H7 (cell line): ENCODE measurements at places on chromosomes 2 and 18.

DNA sequence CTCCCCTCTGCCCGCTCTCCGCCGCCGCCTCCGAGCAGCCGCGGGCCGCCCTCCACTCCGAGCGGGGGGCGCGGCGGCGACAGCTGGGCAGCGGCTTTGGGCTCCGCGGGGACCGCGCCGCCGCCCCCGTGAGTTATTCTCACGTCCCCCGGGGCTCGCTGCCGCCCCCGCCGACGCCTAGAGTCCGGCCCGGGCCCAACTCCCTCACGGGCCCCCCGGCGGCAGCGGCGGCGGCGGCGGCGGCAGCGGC lies 645 bp downstream of the MIB1 start:
- no peak for DNase-seq

DNA sequence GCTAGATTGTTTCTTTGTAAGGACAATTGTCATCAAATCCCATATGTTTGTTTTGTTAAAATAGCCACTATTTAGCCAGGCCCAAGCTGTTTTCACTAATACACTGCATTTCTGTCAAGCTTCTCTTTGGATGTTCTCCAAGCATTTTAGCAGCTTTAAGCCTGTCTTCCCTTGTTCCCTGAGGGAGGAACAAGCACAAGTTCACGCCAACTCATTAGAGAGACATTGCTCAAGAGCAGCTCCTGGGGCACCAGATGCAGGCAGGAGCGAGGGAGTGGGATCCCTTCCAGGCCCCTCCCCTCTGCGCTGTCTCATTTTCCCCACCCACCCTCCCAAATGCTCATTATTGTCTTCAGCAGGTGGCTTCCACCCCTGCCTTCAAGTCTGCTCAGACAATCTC lies 32.6 kb upstream of the PPP3R1 start:
- peak; percentile 36 for DNase-seq

DNA sequence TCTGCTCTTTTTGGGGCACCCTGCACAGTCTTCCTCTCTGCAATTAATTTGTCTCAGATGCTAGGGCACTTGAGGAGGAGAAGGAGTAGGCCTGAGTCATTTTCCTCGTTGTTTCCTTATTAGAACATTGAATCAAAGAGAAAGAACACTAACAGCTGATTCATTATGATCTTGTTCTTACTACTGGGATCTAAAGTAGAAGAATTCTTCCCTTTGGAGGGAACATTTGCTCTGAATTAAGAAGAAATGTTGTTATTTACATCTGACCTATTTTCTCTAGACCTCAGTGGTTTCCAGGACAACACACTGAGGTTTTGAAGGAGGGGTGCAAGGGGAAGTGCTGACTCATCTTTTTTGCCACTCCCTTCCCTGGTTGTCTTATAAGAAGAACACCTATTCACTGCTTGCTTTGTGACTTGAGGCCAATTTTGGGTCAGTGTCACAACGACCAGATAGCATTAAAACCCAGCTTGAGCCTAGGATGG lies 24.3 kb upstream of the STAT1 start:
- DNase-seq, result no peak

DNA sequence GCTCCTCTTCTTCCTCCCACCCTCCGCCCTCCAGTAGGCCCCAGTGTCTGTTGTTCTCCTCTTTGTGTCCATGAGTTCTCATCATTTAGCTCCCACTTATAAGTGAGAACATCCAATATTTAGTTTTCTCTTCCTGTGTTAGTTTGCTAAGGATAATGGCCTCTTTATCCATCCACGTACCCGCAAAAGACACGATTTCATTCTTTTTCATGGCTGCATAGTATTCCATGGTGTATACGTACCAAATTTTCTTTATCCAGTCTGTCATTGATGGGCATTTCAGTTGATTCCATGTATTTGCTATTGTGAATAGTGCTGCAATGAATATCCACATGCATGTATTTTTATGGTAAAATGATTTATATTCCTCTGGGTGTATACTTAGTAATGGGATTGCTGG lies 82.2 kb downstream of the COPS8 start:
- no peak for DNase-seq

DNA sequence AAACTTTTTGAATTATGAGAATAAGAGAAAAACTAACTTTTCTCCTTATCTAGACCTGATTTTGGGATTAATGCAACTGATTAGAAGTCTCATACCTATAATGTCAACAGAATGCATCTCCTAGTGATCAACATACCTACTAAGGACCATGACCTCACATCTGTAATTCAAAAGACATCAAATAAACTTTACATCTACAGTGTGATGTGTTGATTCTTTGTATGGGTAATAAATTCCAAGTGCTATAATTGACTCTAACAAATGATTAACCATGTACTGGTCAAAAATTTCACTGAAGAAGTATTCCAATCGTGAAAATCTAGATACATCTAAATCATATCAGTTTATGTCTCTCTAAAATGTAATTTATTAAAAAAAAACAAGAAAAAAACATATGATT lies 84.5 kb downstream of the STRN start:
- DNase-seq, result no peak

DNA sequence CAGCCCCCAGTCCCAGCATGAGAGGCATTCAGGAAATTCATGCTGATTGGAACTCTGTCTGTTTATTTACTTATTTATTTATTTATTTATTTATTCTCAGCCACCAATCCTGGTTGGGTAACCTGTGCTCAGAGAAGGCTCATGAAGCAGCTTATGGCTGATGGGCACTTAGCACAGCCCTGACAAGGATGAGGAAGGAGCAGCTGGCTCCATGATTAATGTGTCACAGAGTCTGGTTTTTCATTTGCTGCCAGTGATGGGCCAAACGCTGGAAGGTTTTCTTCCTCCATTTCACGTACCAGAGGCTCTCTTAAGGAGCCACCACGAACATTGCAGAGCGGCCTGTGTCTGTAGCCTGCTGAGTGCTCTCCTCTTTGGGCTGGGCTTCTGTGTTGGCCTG lies 28.3 kb upstream of the KCNS3 start:
- no peak for DNase-seq

- DNase-seq, result peak; percentile 9
These were observed 395.8 kb downstream of the LNPK start for GRCh38 chr2:175606010-175606841.

- no peak for DNase-seq
These were observed 50.6 kb upstream of the RMDN2 start for GRCh38 chr2:37874470-37874869.

DNA sequence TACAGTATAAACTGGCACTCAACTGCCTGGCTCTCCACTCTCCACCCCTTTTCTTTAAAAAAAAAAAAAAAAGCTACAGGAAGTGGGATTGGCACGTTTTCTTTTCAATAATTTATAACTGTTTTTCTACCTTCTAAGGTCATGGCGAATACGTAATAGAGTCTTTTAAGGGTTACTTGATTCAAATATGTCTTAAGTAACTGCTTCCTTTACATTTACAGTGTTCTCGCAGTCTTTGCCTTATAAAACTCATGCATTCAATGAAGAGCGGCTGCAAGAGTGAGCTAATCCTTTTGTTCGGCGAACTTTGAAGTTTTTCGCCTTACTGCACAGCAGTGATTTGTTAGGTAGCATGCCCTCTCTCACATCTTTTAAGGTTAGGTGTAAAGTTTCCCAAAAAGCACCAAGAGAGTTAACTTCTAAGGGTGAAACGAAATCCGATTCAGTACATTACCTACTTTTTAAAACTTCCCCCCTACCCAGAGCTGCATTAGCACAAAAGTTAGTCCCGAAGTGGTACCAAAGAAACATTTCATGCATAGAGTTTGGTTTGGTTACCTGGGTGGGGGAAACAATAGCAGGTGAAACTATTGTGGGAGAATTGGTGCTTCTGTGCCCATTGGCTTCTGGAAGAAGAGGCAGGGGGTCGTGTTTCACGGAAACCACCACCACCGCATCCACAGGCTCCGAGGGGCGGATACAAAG lies 2.0 kb downstream of the KCTD1 start:
- DNase-seq, result no peak

DNA sequence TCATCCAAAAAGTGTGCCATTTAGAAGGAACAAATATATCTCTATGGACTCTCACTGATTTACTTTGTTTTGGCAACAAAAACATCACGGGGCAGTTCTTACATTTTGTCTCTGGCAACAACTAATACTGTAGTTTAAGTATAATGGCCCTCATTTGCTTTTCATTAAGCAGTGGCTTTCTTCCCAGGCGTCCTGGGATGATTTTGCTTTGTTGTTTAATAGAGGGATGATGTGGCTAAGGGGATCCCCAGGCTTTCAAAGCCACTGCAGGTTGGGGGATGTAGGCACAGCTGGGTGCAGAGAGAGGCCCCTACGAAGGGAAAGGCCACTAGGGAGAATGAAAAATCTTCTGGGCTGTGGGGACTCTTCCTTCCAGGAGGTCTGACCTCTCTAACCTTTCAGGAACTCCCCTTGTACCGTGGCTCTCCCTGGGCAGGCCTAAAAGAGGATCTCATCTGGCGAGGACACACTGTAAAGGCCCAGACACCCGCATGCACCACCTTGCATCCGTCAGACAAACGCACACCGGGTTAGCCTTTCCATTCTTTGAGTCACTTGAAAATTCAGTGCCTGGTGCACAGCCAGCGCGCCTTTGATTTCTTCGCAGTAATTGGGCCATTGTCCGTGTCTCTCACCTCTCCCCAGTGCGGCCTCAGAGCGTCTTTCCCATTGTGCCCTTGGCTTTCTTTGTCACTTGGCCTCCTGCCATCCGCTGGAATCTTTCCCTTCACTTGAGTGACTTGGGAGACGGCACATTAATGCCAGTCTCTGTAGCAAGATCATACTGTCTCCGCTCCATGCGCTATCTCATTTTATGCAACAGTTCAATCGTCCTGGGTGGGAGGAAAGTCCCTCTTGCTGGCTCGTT lies 40.3 kb upstream of the AFF3 start:
- DNase-seq, result peak; percentile 45

- DNase-seq, result no peak
These were observed 633.5 kb downstream of the DCDC2C start for GRCh38 chr2:4336864-4337263.

DNA sequence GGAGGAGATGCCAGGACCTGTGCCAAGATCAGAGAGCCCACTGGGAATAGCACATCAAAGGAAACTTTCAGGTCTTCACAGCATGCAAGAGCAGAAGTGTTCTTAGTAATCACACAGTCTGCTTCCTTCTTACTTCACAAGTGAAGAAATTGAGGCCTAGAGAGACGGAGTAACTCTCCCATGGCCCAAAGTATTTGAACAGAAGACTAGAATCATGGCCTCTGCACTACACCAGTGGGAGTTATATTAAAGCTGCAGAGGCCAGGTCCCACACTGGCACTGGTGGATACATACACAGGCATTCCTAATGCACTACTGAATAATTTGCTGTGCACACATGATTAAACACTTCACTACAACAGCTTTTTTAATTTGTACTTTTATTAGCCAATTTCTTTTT lies 107.6 kb upstream of the RMP24 start:
- DNase-seq, result no peak

DNA sequence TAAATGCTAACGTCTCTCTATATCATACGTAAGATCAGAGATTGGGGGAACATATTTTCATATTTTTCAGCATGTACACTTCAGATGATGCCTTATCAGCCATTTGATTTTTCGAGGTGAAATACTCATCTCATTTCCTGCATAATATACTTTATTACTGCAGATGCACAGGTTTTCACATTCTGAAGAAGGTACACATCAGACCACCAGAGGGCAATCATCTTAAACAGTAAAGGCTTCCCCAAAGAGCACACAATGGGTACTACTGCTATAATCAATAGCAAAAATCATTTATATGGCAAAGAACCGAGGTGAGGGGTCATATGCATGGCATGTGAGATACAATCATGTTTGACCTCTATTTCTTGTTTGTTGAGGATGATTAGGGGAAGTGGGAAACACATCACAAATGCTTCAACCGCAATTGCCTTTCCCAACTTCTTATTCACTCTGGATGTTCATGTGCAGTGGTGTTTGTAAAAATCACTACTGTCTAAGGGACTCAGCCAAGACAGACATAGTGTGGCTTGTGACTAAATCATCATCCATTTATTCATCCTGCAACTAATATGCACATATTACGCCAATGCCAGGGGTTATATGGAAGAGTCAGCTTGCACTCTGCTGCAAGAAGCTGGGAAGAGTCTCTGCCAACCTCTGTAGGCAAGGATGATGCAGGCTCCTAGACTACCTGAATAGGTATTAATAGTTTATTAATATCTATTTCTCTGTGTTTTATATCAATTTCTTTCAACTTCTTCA lies 118.7 kb downstream of the EPB41L3 start:
- peak; percentile 28 for DNase-seq
